RWPE1 (cell line): ENCODE measurements at places on chromosomes 11 and 22.

DNA sequence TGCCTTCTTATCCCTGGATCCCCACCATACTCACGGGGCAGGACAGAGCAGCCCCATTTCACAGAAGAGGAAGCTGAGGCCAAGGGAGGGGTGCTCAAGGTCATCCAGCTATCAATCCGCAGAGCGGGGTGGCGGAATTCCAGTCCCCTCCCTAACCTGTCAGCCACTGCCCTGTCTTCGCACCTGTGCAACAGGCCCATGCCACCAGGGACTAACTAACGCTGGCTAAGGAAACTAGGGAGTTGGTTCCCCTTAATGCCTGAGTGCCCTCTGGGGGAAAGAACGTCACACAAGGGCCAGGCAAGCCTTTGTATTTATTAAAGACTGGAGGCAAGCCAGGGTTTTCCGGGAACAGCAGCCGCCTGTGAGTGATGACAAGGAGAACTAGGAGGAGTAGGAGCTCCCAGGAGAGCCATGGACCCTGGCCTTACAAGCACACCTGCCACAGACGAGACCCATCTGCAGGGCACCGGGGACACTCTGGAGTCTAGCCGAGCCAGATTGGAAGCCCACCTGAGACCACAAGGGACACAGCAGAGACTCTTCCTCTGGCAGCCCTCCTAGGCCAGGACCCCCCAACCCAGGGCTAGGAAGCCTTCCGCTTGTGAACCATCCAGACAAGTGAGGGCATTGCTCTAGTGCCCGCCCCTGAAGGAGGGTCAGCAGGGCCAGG lies 64.4 kb downstream of the MYH9 start:
- DNase-seq = no peak

DNA sequence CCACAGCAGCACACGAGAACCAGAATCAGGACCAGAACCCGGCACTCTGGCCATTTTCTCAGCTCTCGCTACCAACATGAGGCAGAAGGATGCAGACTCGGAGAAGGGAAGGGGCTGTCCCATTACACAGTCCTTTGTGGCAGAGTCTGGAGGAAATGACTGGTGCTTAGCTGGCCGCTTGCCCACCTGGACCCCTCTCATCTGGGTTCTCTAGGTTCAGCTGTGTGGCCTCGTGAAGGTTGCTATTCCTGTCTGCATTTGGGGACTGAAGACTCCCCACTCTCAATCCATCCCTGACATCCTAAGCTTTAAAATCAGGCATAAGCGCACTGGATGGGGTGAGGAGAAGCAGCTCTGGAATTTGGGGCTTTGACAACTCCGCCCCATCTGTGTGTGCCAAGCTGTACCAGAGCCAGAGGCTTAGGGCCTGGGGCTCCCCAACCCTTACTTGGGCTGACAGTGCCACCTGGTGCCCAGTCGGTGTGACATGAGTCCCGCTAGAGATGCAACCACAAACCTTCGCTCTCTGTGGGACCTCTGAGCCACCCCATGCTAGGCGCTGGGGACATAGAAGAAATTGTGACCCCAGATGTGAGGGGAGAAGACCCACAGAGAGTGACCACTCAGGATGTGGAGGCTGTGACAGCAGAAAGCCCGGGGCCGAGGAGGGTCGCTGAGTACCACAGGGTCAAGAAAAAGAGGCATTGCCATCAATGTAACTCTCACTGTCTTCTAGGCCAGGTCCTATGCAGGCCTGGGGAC lies 35.8 kb upstream of the FCHSD2 start:
- peak; percentile 92 for DNase-seq

GRCh38 chr11:71247551-71248250 lies 4.7 kb downstream of the SHANK2 start:
- no peak for DNase-seq

GRCh38 chr11:13577881-13578280 lies 82.1 kb upstream of the PTH start:
- no peak for DNase-seq

GRCh38 chr22:22614065-22614464 lies 30.3 kb upstream of the GGTLC2 start:
- no peak for DNase-seq

DNA sequence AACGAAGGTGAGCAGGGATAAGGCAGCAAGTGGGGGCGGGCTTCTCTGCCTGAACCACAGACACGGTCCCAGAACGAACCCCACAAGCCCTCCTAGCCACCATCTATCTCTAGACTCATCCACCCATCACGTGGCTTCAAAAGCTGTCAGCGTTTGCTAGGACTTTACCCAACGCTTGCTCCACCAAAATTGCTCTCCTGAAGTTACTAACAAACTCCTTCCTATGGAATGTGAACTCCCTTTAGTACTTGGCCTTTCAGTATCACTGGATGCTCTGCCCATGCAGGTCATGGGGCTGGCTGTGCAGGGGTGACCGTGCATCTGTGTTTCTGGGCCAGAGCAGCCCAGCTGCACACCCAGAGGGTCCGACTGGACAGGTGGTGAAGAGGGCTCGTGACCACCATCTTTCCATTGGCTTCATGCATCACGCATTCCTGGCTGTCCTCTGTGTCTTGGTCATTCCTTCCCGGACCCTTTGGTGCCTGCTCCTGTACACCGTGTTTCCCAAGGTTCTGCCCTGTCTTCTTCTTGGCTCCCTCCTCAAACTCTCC lies 85.1 kb downstream of the MYO7A start:
- DNase-seq = no peak

- no peak for DNase-seq
Observed at GRCh38 chr11:83666149-83666548, 380.0 kb upstream of the CCDC90B start.

DNA sequence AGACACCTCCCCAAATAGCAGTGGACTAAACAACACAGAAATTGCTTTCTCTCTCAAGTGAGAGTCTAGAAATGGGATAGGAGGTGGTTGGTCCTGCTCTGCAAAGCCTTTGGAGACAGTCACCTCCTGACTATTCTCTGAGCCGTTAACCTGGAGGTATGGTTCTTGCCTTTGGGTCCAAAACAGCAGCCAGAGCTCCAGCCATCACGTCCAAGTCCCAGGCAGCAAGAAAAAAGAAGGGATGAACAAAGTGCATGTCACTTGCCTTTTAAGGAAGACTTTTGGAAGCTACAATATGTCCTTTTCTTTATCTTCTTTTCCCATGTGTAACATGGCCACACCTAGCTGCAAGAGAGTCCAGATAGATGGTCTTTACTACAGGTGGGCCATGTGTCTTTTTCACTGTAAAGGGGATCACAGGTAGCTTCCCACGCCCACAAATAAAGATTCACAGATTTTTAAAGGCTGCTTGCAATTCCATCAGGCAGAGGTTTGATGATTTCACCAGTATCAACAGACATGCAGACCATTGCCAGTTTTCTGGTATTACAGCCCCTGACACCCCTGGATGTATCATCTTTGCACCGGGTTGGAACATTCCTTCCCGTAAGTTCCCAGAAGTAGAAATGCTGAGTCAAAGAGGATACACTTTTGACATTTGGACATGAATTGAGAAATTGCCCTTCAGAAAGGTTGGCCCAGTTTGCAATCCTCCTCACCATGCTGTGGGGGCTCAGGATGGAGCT lies 66.0 kb downstream of the MYEOV start:
- no peak for DNase-seq

DNA sequence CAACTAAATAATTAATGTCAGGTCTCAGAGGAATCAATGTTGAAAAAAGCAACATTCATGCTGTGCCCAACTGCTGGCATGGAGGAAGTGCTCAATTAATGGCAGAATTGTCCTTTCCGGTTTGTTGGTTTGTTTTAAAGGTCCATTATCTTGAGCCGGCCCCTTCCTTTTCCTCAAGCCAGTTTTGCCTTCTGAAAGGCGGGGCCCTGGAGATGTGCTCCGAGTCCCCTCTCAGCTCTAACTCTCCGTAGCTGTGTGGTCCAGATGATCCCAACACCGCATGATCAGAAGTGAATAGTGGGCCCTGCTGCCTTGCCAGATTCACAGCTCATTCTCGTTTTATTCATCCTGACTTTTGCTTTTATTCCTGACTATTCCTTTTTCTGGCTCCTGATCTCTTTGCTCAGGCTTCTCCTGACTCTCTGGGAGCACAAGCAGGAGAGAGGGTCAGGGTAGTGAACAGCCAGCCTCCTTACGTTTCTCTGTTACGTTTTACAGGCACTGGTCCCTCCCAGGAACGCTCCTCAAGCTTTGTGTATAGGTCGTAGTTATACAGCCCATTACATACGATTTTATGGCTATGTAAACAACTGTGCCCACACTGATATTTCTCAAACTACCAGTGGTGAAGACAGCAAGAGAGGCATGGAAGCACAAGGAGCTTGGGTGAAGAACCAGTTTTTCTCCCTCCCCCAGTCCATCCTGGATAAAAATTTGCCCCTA lies 265.9 kb downstream of the LARGE1 start:
- no peak for DNase-seq

DNA sequence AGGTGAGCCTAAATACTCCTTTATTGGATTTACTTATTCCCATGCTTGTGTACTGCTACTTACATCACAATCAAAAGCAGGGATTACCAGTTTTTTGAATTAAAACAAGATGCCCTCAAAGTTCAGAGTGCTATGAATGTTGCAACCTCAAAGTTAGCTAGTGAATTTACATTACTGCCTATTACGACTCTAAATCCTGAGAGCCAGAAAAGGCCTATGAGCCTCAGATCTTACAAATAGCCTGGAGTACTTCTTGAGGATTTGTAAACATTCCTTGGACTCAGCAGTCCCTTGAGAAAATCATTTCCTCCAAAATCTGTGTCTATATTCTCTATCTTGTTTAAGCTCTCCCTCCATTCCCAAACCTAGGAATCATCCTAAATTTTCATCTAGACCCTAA lies 25.5 kb downstream of the CHORDC1 start:
- no peak for DNase-seq

- DNase-seq = no peak
Observed at GRCh38 chr11:12150831-12151382, 40.5 kb downstream of the MICAL2 start.

- no peak for DNase-seq
Observed at GRCh38 chr22:38196791-38197419, 4.9 kb upstream of the MAFF start.

DNA sequence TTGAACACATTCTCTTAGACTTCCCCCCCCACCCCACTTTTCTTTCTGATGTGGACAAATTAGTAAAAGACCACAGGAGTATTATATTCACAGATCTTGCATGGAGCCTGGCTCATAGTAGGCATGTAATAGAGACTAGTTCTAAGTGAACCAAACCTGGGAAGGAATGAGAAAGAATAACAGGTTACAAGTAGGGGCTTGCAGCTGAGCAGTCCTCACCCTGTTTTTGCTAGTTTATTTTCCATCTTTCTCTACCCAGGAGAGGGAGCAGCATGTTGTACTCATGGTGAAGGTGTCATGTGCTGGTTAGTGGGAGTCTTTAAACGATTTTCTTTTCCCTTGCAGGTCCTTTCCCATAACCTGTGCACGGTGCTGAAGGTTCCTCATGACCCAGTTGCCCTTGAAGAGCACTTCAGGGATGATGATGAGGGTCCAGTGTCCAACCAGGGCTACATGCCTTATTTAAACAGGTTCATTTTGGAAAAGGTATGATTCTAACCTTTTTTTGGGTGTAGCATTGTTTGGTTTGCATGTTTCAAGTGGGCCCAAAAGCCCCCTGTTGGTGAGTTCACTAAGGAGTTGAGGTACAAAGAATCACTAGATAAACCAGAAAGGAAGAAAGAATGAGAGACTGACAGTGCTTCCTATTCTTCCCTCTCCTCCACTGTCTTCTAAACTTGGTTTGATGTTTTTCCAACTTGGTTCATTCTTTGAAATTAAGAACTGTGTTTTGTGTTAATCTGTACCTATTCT lies 30.1 kb downstream of the SWAP70 start:
- DNase-seq = peak; percentile 20

- DNase-seq = no peak
Observed at GRCh38 chr11:76152741-76153570, 53.3 kb downstream of the WNT11 start.

GRCh38 chr11:11449327-11449726 lies 96.3 kb upstream of the CSNK2A3 start:
- no peak for DNase-seq

- DNase-seq = no peak
Observed at GRCh38 chr11:119361941-119362725, 15.6 kb upstream of the MFRP start.

DNA sequence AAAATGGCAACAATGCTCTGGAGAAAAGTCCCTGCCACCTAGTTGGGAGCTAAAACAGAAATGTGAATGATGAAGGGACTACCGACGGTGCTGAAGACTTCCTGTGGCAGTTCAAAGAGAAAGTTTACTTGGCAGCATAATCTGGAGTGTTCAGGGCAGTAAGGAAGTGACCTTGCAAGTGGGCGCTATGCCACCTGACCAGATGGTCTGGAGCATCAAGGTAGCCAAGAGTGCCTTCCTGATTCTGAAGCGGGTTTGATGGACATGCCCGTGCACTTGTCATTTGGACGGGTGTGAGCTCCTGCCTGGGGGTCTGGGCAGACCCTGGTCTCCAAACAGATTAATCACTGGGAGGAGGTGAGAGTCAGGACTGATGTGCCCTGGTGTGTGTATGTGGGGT lies 1.8 kb upstream of the SNX19 start:
- no peak for DNase-seq

DNA sequence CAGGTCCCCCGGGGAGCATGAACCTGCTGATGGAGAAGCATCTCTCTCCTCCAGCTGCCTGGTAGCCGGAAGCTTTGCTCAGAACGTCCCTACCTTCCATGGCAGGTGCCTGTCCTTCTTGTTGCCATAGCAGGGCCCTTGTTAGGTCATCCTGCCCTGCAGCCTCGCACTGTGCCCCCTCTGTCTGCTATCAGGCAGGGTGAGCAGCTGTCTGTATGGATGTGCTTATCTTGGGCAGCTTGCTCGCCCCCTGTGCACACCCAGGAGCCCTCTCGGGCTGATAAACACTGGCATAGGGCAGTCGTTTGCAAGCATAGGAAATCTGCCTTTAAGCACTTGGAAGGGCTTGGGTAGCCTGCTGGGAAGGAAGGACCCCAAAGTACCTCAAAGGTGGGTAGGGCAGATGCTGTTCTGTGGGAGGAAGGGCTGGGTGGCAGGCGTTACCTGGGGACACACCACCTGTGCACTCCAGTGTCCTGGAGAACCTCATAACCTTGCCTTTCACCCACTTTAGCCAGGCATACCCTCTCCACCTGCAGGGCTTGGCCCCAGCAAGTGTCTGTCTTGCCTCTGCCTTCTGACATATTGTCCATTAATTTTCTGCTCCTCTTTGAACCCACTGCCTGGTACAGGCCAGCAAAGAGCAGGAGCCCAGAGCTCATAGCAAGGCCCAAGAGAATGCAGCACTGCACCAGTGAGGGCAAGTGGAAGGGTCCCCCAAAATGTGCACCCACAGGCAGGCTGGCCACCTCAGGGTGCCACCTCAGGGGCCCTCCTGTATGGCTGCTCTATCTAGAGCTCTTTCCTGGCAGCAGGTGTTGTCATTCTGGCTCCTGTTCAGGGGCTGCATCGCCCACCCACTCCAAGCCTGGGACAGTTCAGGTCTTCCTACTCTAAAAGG lies 8.0 kb upstream of the COMT start:
- no peak for DNase-seq
